ENCODE measurements at places on chromosomes 11 and 22. TPM values are rescaled to one million over a fixed set of nuclear protein-coding genes. Genes with fewer than 3 reads are reported as not detected.

DNA sequence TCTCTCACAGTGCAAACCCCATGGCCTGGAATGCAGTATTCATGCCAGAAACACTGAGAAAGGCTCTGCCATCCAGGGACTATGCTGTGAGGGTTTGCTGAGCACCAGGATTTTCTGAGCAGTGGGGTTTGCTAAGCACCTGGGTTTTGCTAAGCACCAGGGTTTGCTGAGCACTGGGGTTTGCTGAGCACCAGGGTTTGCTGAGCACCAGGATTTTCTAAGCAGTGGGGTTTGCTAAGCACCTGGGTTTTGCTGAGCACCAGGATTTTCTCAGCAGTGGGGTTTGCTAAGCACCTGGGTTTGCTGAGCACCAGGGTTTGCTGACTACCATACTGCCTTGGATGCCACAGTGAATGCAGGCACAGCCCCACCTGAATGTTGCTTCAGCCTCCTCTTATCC, 48.3 kb upstream of the SMIM38 start:
- no peak for DNase-seq

The CSNK2A3 gene
- total RNA-seq, result 2.8 TPM

GRCh38 chr11:44388828-44389657, 79.1 kb upstream of the ALX4 start:
- no peak for DNase-seq

GRCh38 chr11:9855579-9856287, 191.9 kb downstream of the SWAP70 start:
- DNase-seq, result no peak

The SHANK3 gene
- 14.3 TPM for total RNA-seq

DNA sequence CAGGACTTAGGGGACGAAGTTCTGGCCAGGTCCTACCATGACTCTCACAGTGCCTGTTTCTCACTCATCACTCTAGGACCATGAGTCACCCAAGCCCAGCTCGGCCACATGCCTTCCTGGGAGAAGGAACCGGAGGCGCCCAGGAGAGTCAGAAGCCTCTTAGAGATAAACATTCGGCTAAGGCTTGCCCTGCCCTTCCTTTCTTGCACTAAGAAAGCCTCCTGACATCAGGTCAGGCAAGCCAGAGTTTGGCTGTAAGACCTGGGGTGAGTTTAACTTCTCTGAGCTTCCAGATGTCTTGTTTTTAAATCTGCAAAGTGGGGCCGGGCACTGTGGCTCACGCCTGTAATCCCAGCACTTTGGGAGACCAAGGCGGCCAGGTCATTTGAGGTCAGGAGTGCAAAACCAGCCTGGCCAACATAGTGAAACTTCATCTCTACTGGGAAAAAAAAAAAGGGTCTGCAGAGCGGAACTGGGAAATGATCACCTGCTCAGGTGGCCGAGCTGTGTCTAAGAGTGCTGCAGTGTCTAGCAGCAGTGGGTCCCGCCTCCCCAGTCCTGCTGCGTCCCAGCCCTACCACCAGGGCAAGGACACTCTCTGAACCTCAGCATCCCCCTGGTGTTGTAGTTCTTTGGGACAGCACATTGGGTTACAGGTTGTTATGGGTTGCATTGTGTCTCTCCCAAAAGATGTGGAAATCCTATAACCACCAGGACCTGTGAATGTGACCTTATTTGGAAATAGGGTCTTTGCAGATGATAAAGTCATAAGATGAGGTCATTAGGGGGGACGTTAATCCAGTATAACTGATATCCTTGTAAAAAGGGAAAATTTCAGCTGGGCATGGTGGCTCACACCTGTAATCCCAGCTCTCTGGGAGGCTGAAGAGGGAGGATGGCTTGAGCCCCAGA, 1.8 kb upstream of the CARS1 start:
- no peak for DNase-seq

DNA sequence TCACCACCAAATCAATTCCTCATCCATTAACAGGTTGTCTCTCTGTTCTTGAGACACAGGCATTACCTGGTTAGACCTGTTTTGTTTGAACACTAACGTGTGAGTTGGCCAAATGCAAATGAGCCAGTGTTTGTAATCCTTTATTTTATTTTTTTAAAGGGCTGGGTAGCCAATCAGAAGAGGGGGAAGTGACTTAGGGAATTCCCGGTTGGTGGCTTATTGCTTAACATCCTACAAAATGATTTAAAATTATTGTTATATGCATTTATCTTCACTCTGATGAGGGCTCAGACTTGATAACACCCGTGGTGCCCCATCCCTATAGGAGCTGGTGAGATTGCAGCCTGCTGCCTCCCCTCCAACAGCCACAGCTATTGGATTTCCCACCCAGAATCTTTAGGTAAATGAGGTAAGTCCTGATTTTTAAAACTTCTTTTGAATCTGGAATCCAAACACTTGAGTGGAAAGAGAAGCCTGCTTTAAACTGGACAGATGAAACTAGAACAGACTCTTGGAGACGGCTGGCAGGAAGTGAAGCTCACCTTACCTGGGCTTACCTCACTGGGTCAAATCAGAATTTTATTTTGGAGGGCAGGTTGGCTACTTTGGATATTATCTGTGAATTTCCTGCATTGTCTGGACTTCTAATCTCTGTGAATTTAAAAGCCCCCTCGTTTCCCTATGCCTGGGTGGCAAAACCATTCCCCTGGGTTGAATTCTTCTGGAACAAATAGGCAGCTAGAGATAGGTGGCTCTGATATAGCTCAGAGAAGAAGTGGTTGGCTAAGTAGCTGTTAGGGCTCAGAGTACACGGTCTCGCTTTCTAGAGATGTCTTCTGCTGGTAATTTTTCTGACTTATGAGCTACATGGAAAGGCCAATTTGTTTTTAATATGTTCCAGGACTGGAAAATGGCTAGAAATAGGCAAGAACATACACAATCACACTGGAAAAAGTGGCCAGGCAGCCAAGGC, at the start of gene EHF:
TSS of gene EHF (plus strand) at position 274 of the 973 bp plus-strand sequence. CDS start 21,538 bp downstream, outside the sequence.
- DNase-seq, result no peak

DNA sequence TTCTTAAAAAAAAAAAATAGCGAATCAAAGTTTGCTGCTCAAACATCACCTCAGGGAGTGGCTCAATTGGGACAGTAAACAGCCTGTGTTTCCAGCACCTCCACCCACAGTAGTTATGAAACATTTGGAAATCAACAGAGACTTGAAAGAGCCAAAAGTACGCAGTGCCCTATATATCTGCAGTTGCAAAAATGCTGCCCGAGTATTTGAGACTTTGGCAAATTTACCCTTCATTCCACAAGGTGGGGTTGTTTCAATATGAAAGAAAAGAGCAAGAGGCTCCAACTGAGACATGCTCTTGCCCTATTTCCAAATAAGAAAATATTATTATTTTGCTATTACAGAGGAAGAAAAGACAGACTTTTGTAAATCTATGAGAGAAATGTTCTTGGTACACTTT, 851.1 kb upstream of the RAG2 start:
- no peak for DNase-seq

The DNAJB7 gene
- not detected for total RNA-seq

DNA sequence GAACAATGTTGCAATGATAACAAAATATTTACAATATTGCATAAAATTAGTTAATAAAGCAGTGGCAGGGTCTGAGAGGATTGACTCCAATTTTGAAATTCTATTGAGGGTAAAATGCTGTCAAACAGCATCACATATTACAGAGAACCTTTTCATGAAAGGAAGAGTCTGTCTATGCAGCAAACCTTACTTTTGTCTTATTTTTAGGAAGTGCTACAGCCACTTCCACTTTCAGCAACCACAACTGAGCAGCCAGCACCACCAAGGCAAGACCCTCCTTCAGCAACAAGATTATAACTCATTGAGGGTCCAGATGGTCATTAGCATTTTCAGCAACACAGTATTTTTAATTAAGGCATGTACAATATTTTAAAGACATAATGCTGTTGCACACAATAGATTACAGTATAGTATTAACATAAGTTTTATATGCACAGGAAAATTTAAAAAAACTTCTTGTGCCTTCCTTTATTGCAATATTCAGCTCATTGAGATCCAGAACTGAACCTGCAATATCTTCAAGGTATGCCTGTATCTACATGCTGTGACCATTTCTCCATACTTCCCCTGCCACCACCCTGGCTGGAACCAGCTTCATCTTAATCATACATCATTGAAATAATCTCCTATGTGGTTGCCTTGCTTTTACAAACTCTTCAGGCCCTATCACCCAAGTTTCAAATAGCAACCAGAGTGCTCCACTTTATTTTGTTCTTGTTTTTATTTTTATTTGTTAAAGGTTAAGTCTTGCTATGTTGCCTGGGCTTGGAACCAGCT, 711.2 kb downstream of the KCNA4 start:
- no peak for DNase-seq

DNA sequence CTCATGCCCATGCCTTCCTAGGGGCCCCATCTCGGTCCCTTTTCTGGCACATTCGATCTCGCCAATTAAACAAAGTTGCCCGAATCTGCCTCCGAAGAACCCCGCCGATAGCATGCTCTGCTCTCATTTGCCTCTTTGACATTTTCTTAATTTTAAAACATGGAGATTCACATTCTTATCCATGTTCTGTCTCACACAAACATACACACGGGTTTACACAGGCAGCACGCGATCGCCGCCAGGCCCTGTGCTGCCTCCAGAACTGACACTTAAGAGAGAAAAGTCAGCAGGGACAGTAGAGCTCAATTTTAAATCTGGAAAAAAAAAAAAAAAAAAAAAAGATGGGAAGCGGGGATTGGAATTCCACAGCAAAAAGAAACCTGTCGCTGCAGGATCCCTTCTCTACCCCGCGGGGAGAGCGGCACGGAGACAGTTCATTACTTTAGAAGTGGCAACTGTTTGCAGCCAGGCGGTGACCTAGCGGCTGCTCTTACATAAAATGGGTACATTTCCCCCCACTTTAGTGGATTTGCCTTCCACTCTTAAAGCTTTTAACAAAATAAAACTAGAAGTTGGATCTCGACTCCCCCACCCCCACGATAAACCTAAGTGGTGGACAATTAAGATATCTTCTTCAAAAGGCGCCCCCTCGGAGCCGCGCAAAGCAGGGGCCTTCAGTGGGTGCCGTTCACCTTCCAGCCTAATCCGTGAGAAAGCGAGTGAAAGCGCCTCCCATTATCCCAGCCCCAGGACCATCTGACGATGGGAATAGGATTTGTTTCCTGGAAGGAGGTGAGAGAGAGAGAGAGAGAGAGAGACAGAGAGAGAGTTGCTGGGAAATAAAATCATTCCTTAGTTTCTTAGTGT, 13.7 kb downstream of the PAX6 start:
- no peak for DNase-seq

- no peak for DNase-seq
Measured at GRCh38 chr11:123545726-123546270, 108.6 kb downstream of the SCN3B start.

The TIGD3 gene
- total RNA-seq, result 0.60 TPM

DNA sequence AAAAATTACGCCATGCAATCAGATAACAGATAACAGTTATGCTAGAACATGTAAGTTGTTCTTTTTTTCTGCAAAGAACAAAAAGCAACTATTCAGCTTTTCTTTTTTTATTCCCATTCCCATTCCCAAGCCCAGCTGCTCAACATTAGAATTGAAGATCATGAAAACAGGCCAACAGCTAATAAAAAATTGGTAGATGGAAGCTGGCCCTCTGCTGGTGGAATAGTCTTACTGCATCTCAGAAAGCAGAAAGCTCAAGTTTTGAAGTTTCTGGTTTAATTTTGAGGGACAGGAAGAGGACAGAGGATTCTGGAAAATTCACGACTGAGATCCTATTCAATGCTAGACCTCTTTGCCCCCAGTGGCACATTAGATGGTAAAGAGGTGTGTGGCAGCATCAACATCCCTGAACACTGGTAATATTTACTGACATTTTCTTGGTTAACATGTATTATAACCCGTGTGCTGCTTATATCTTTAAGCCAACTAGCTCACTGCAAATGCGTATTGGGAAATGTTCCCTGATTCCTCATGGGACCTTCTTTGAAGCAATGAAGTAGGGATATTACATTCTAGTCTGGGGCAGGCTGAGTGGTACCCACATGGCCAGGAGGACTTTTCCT, 591.2 kb downstream of the OPCML start:
- DNase-seq, result no peak

The CASP12 gene
- not detected for total RNA-seq

GRCh38 chr11:99257131-99257530, 236.4 kb downstream of the CNTN5 start:
- no peak for DNase-seq

DNA sequence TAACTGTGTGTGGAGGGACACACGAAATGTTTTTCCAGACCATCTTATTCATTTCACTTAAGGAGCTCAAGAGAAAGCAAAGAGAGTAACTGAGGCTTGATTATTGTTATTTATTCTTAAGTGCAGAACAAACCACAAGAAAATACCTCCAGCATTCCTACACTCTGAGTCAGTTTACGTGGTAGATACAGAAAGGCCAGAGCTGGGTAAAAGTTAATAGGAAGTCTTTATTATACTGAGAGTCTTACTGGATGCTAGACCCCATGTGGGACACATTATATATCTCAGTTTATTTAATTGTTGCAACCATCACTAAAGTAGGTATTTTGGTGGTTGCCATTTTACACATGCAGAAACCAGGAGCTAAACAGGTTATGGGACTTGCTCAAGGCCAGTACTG, 261.4 kb upstream of the POU2AF2 start:
- DNase-seq, result no peak

DNA sequence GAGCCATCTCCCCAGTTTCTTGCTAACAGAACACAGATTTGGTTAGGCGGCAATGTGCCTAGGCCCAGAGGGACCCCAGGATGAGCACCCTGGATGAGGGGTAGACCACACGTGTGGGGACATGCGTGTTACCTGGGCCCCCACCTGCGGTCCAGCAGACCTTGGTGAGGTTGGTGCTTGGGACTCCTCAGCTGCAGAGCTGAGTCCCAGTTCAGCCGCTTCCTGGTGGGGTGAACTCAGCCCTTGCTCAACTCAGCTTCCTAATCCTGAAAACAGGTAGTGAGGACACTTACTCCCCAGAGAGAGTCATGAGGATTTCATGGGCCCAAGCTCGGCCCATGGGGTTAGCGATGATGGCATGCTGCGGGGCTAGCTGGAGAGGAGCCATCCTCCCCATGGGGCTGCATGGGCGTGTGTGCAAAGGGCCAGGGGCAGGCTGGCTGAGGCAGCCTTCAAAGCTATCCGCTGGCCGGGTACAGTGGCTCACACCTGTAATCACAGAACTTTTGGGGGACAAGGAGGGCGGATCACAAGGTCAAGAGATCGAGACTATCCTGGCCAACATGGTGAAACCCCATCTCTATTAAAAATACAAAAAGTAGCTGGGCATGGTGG, 46.9 kb upstream of the SHISAL1 start:
- no peak for DNase-seq

The NCF4 gene
- total RNA-seq, result not detected

DNA sequence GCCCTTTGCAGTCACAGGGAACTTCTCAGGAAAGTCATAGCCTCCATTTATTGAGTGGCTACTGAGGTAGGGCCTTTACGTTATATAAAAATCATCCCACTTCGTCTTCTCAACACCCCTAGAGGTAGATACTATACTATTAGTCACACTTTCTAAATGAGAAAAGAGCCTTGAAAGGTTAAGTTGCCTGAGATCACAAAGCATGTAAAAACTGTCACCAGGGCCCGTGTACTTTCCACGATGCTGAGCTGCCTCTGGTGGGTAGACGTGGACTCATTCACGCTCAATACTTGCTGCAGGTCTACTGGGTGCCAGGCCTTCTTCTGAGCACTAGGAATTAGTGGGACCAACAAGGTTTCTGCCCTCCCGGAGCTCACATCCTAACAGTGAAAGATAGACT, 16.3 kb downstream of the CHRDL2 start:
- DNase-seq, result no peak

GRCh38 chr11:14386895-14387480, 28.0 kb upstream of the RRAS2 start:
- no peak for DNase-seq

GRCh38 chr11:42502151-42502550, 809.6 kb upstream of the API5 start:
- DNase-seq, result no peak

The MPPED1 gene
- 0.76 TPM for total RNA-seq

Data from mesothelial cell of epicardium (in vitro differentiated cells).